Activated T-helper 1 cell treated with anti-CD3 and anti-CD28 coated beads, Interleukin-12 subunit alpha, Interleukin-12 subunit beta, Interleukin-2, Interleukin-4 antibody, amounts not matched to agents 30 ng/mL and 10 ng/mL and 1 ng/mL, durations not matched to agents 14 hours and 24 hours and 36 hours (primary cell): ENCODE measurements at places on chromosomes 2 and 18. TPM values are rescaled to one million over a fixed set of nuclear protein-coding genes. Genes with fewer than 3 reads are reported as not detected.

MC4R gene
- not detected in 2 replicates for total RNA-seq

MAP3K19 gene
- total RNA-seq: not detected in 2 replicates

IL1RN gene
- 4.2 and 4.7 TPM in 2 replicates for total RNA-seq

TTLL4 gene
- total RNA-seq: 70.6 and 78.3 TPM in 2 replicates

SEMA4C gene
- 18.7 and 20.6 TPM in 2 replicates for total RNA-seq

RNU2-63P gene
- 28.5 and 32.9 TPM in 2 replicates for total RNA-seq

EFHD1 gene
- 0.13 and 0.54 TPM in 2 replicates for total RNA-seq

GPR39 gene
- not detected in 2 replicates for total RNA-seq

- no peak for DNase-seq
- no peaks in the 10 kb centered on the region for H3K36me3 ChIP-seq
- peaks cover 12% of the 10 kb centered on the region for H3K4me1 ChIP-seq
- no peak overlapping the region for H3K27ac ChIP-seq
- no peaks in the 10 kb centered on the region for H3K27me3 ChIP-seq
Observed at GRCh38 chr2:191262436-191262835, 17.2 kb downstream of the MYO1B start.

DNA sequence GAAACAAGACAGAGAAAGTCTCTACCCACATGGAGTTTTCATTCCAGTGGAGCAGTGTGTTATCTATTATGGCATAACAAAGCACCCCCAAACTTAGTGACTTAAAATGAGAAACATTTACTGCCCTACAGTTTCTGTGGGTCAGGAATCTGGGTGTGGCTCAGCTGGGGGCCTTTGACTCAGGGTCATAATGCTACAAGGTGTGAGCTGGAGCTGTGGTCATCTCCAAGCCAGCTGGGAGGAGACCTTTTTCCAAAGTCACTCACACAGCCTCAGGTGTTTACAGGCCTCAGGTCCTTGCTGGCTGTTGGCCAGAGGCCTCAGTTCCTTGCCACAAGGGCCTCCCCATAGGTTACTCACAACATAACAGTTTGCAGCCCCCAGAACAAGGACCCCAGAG is 169.2 kb downstream of the ETAA1 start:
- no peak overlapping the region for H3K4me3 ChIP-seq
- H3K27me3 ChIP-seq: no peaks in the 10 kb centered on the region
- no peak overlapping the region for H3K27ac ChIP-seq
- no peaks in the 10 kb centered on the region for H3K4me1 ChIP-seq
- no peak for DNase-seq

GRCh38 chr2:149058936-149059335 is 20.4 kb downstream of the LYPD6B start:
- H3K27ac ChIP-seq: no peak overlapping the region
- DNase-seq: no peak
- no peak overlapping the region for H3K4me3 ChIP-seq

DNA sequence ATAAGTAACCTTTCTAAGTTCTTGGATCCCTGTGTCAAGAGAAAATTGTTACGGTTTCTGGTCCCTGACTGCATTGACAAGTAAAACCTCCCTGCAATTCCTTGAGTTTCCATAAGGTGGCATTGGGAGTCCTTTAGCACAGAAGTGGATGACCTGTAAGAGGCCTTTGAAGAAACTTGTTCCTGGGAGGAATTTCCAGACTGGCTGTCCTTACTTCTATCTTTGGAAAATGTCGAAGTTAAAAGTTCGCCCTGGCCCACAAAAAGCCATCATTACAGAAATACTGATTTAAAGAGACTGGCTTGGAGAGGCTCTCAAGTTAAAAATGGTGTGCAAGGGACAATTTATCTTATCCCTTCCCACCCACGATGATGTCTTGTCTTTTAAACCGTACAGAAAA is 218.4 kb downstream of the CDH20 start:
- no peaks in the 10 kb centered on the region for H3K36me3 ChIP-seq
- peaks cover 6% of the 10 kb centered on the region for H3K27me3 ChIP-seq

- H3K27ac ChIP-seq: peak overlapping the region; percentile 8
- H3K27me3 ChIP-seq: peaks cover 2% of the 10 kb centered on the region
- H3K36me3 ChIP-seq: peaks cover 14% of the 10 kb centered on the region
- no peak overlapping the region for H3K4me3 ChIP-seq
- DNase-seq: no peak
Observed at GRCh38 chr2:189442468-189442867, 1.2 kb downstream of the WDR75 start.

DNA sequence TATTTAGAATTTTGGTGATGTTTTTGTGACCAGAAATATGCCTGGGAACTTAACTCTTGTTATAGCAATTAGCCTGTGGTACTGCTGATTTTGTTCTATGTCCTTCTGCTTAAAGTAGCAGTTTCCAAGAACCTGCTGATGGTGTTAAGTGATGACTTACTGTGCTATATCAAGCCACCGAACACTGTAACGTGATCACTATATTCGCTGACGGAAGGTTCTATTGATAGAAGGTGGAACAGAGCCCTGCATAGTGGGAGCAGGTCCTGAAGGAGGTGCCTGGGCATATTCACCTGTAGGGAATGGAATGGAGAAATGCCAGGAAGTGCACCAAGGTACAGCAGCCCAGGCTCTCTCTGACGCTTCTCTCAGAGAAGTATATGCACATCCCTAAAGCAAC is 76.8 kb downstream of the UXS1 start:
- no peak overlapping the region for H3K4me3 ChIP-seq
- H3K27ac ChIP-seq: no peak overlapping the region
- H3K27me3 ChIP-seq: no peaks in the 10 kb centered on the region
- no peaks in the 10 kb centered on the region for H3K4me1 ChIP-seq
- H3K36me3 ChIP-seq: peaks cover 4% of the 10 kb centered on the region

GRCh38 chr18:30439174-30439573 is 603.4 kb downstream of the DSC3 start:
- DNase-seq: no peak
- no peaks in the 10 kb centered on the region for H3K4me1 ChIP-seq

GRCh38 chr2:8146132-8147005 is 535.5 kb upstream of the ID2 start:
- no peak overlapping the region for H3K4me3 ChIP-seq
- no peaks in the 10 kb centered on the region for H3K36me3 ChIP-seq
- H3K27me3 ChIP-seq: no peaks in the 10 kb centered on the region
- H3K4me1 ChIP-seq: no peaks in the 10 kb centered on the region

DNA sequence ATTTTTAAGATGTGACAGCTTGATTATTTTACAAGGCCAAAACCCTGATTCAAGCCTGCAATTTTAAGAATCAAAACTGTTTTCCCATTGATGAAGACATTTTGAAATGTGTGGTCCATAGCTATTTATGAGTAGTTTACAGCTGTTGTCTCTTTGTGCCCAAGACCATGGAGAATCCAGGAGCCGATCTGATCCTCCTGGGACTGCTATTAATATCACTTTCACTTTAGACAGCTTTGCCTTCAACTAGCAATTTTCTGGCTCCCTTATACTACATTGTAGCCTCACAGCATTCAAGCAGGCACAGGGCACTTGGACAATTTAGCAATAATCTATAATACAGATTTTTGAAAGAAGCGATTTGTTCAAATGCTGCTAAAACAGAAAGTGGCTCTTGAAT is 172.9 kb downstream of the SLC8A1 start:
- DNase-seq: no peak
- H3K27ac ChIP-seq: no peak overlapping the region
- no peaks in the 10 kb centered on the region for H3K27me3 ChIP-seq
- no peaks in the 10 kb centered on the region for H3K4me1 ChIP-seq
- H3K4me3 ChIP-seq: no peak overlapping the region
- H3K36me3 ChIP-seq: no peaks in the 10 kb centered on the region
